AG04449 (cell line): ENCODE measurements at places on chromosomes 11 and 22.

GRCh38 chr11:74037309-74037708 is 28.4 kb upstream of the UCP3 start:
- DNase-seq: no peak

DNA sequence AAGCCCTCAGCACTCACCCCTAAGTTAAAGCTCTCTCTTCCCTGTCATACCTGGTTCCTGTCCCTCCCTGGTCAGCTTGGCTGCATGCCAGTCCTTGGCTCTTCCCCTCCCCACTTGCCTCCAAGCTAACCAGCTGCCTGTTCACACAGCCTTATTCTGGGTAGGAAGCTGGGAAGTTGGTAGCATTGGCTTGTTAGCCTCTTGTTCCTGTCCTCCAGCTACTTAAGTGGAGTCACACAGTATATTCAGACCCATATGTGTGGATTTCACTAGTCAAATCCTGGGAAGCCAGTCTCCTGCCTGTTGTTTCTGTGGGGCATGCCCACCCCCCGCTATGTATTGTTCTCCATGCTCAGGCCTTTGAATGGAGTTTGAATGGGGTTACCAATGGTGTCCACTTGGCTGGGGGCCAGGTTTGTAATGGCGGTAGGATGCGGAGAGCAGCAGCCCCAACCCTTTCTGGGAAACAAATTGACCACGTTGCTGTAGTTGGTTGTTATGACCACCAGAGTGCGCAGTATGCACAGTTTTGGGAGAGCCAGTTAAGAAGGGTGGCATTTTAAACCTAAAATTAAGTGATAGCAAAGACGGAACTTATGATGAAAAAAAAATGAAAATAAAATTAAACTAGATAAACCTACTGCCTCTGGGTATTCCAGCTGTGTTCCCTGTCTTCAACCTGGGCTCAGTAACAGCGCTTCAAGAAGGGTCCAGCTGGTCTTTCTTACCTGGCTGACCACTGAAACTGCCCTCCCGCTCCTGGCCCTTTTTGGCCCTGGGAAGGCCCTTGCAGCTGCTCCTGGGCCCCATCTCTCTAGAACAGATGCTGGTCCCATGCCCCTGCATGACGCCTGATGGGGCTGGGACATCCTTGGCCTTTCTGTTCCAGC is 10.7 kb upstream of the RPS3 start:
- no peak for DNase-seq

- no peak for DNase-seq
Measured at GRCh38 chr11:101738452-101738851, 154.6 kb upstream of the TRPC6 start.

- no peak for DNase-seq
Measured at GRCh38 chr11:64723117-64723906, at the start of gene NRXN2. NRXN2 (minus strand) TSS chr11:64723197; CDS start chr11:64713699, 9,498 bp downstream.

GRCh38 chr11:60221692-60222091 is 21.2 kb downstream of the MS4A4E start:
- DNase-seq: no peak
